ENCODE measurements at places on chromosomes 1 and 21. TPM values are rescaled to one million over a fixed set of nuclear protein-coding genes. Genes with fewer than 3 reads are reported as not detected.

The CELA2A gene
- total RNA-seq, result not detected

The HS2ST1 gene
- total RNA-seq, result 12.9 TPM

The PAQR7 gene
- total RNA-seq, result 6.4 TPM

DNA sequence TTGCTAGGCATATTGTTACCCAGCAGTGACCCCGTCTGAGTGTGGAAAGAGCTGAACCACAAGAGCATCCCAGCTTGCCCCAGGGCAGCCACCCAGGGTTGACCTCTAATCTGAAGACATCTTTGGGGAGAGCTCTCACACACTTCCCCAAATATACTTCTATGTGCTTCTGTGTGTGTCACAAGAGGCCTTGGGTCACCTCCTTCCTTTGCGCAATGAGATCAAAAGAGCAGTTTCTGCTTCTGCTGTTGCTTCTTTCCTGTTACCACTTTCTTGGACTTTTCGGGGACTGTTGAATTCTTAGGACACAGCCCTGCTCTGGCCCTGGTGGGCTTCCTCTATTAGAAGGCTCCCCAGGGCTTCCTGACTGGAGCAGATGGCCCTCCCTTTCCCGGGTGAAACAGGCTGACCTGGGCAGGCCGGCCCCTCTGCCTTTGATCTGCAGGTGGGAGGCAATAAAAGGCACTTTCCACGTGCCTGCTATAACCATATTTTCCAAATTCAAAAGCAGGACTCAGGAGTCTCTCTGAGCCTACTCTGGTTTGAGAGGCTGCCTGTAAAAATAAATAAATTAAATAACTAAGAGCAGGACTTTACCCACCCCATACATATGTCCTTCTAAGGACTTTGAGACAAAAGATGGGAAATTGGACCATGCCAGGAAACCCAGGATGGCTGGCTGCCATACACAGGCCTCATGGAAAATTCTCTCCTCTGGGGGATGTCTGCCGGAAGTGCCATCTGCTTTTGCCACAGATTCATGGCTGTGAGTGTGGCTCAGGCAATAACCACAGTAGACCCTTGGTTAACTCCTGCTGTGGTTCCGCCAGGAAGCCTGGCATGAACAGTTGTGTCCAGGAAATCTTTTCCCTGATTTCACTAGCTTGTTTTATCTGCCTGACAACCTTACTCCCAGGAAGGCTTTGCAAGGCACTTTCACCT is 28.3 kb upstream of the RCSD1 start:
- peaks cover 7% of the 10 kb centered on the region for H3K4me1 ChIP-seq
- peaks cover 7% of the 10 kb centered on the region for H3K27me3 ChIP-seq
- peak; percentile 40 for DNase-seq
- H3K36me3 ChIP-seq, result peaks cover 18% of the 10 kb centered on the region

DNA sequence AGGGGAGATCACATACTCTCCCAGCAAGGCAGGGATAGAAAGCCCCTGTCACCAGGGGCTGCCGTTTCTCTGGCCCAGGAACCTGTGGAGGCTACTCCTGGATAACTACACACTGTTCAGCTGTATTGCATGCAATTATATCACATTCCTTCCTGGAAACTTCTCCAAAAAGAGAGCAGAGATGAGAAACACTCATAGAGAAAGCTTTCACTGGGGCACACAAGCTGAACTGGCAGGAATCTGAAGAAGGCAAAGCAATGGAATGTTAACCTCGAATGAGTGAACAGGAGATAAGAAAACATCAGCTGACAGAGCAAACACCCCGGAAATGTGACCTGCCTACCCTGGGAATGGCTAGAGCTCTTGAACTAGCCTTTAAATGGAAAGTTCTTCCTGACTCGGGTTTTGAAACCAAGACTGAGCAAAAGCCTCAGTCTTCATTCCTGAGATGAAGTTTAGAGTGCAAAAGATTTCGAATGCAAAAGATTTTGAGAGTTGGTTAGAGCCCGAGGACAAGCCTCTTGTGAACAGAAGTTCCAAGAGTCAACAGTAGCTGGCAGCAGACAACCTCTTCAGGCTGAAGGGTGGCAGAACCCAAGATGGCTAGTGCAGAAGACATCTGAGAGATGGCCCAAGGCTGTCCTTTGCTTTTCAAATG is 32.3 kb downstream of the CCN1 start:
- no peak overlapping the region for H3K4me3 ChIP-seq
- DNase-seq, result no peak
- no peaks in the 10 kb centered on the region for H3K27me3 ChIP-seq
- no peak overlapping the region for H3K27ac ChIP-seq

GRCh38 chr1:90144820-90145219 is 149.9 kb downstream of the ZNF326 start:
- no peak overlapping the region for H3K4me3 ChIP-seq
- H3K27me3 ChIP-seq, result no peaks in the 10 kb centered on the region
- DNase-seq, result no peak
- no peak overlapping the region for H3K27ac ChIP-seq
- H3K4me1 ChIP-seq, result no peaks in the 10 kb centered on the region

DNA sequence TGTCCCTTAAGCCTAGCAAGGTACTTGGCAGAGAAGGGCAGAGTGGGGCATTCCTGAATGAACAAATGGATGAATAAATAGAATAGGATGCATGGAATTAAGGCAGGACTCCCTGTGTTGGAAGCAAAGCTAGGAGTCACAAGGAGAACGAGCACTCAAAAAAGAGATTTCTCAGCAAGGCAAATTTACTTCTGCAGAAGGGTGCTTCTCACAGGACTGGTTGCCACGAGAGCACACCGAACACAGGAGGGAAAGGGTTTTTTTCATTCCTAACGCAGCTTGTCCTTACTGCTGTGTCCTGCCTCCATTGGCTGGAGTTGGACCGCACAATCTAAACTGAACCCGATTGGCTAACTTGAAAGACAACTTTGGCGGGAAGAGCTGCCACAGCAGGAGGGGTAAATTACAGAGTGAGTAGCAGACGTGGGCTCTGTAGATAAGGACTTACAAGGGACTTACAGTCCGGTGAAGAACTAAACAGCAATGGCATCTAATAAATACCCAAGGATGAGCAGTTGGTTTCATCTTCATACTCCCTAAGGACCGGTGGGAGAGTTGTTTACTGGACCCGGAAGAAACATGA is 52.4 kb downstream of the KIF26B start:
- H3K36me3 ChIP-seq, result peaks cover 17% of the 10 kb centered on the region
- no peak for DNase-seq
- H3K27ac ChIP-seq, result no peak overlapping the region
- peaks cover 3% of the 10 kb centered on the region for H3K4me1 ChIP-seq

DNA sequence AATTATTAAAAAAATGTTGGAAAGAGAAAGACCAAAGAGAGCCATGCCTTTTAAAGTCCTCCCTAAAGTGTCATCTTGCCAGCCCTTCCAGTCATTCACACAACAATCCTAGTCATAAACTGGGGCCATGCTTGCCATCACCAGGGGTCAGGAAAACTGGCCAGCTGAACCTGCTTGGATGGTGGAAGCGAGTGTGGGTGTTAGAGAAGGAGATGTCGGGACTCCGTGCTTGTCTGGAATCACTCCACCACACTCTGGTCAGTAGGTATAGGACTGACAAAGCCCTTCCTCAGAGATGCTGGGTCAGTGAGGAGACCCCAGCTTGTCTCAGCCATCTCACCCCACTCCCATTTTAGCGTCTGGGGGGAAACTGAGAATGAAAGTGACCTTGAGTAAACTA is 3.3 kb upstream of the HAPLN2 start:
- H3K27me3 ChIP-seq, result peaks cover 7% of the 10 kb centered on the region
- no peak overlapping the region for H3K27ac ChIP-seq
- H3K36me3 ChIP-seq, result no peaks in the 10 kb centered on the region
- H3K4me3 ChIP-seq, result no peak overlapping the region

All from glutamatergic neuron (in vitro differentiated cells).